ENCODE measurements at places on chromosomes 7 and 10.

DNA sequence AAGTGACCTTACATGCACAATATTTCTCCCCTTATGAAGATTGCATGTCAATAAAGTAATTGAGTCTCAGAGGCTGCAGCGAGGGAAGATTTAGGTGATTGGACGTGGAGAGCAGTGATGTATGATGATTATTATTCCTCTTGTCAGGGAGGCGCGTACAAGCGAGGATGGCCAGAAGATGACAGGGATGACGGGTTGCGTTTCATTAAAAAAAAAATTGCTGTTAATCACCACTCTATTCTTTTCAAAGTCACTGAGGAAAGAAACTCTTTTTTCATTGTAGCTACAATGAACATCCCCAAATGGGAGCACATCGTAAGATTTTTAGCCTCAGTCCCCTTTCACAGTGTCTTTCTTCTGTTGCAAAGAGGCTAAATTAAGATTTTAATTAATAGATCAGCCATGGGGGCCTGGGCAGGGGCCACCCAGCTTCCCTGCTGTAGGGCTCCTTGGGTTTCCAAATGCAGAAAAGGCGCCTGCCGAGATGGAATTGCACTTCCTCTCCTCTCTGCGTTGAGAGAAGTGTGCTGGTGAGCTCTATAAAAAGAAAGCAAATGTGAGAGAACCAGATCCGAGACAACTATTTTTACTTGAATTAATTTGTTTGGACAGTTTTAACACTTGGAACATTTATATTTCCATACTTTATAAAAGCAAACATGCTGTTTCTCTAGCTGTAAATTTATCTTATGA, 998.1 kb downstream of the LRMDA start:
- no peak for DNase-seq

GRCh38 chr7:111292026-111292470, 201.1 kb downstream of the LRRN3 start:
- DNase-seq = no peak

GRCh38 chr10:6583447-6583846, 3.4 kb upstream of the PRKCQ start:
- no peak for DNase-seq

DNA sequence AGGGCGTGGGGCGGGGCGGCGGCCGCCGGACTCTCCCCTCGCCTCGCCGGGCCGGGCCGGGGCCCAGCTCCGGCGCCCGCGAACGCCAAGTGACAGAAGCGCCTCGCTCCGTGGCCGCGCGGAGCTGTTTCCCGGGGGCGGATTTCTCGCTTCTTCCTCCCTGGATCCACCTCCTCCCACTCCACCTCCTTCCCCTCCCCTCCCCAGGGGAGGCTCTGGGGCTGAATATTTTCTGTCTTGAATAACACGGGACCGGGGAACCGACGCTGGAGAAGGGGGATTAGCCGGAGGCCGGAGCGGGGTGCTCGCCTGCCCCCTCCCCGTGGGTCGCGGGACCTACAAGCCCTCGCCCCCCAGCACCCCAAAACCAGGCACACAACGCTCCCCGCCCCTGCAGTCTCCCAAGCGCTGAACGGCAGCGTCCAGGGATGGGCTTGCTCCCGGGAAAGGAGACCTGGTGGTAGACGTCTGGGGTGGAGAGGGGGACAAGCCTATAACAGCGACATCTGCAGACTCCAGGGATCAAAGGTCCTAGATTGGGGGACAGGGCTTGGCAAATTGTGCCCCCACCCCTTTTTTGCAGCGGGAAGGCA, at the start of gene ARHGAP21:
Gene ARHGAP21, minus strand, starts transcription at position 100 of the 593 bp plus-strand sequence. CDS start 1,988 bp downstream, outside the sequence.
- DNase-seq = no peak

DNA sequence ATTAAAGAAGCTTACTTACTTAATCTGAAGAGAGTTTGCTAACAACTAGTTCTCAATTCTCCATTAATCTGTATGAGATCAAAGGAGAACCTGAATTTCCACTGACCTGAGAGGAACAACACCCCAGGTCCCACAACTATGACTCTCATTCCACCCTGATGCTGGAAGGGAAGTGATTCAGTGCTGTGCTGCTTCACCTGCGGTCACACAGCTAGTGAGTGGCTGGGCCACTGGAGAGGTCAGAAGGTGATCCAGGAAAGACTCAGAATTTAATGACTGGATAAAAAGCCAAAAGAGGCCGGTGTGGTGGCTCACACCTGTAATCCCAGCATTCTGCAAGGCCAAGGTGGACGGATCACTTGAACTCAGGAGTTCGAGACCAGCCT, 23.6 kb downstream of the SORBS1 start:
- no peak for DNase-seq

DNA sequence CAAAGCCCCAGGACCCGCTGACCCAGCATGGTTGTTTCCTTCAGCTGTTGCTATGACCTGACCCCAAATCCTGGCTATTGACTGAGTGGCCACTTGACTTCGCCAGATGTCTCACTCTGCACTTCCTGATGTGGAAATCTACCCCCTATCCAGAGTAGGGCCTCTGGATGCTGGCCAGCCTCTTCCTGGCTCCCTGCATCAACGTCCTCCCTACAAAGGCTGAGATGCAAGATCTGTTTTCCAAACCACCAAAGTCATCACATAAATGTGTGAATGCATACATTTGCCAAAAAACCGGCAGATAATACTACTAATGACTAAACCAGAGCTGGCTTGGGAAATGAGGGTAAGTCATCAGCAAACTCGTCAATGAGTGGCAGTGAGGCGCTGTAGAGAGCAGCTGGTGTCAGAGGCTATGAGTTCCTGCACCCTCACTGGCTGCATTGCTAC, 70.4 kb downstream of the PYROXD2 start:
- no peak for DNase-seq

GRCh38 chr7:24692592-24692991, 64.7 kb downstream of the GSDME start:
- no peak for DNase-seq

DNA sequence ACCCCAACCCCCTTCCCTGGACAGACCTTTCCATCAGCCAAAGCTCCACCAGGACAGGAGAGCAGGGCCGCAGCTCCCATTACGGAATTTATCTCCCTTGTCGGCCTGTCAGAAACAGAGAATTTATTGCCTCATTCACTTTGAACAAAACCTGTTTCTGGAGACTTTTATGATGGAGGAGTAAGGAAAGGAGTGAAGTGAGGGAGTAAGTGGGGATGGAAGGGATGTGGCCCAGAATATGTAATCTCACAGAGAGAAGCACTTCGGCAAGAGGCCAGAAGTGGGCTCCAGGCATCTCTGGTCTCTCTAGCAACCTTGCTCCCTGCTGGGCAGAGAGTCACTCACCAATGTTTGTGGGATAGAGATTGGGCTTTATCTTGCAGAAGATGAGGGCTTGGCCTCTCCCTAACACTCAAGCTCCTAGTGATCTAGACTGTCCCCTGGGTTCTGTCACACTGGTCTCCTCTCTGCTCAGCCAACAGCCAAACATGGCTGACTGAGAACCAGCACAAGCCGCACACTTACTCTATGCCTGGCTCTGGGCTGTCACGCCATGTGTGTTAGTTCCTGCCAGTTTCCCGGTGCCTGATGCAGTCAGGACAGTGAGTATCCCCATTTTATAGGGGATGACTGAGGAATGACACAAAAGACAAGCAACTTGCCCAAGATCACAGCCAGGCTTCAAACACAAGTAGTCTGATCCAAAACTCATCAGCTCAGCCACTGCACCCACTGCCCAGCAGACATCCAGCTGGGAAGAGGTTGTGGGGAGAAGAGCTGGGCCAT, 149.4 kb upstream of the ZMIZ1 start:
- DNase-seq = peak; percentile 25

DNA sequence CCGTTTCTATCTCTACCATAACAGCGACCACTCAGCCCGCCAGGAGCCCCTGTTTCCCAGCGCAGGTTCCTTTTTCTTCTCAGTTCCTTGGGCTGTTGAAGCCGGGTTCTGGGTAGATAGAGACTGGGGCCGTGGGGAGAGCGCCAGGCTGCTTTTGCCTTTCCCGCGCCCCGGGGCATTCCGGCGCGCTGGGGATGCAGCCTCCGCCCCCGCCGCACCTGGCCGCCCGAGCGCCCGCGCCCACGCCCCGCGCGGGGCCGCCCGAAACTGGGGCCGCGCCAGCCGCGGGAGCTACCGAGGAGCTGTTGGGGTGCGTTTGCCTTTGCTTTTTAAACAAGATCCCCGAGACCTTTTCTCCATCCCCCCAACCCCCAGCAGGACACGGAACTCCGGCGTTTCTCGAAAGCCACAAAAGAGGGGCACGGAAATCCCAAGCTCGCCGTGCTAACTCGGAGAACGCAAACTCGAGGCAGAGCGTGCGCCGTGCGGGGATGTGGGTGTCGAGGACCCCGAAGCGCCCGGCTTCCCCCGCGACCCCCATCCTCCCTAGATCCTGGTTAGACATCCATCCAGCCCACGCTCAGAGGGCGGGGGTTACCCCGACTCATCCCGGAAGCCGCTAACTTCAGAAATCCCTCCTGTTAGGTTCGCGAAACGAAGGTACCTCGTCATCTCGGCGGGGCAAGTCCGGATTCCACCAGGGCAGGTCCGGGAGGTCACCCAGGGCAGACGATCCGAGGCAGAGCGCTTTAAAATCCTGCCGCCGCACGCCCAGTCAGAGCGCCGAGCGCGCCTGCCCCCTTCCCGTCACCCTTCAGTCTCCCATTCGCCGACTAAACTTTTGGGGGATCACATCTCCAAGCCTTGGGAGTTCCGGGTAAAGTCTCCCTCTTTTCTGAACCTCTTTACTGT, 1.0 kb downstream of the GRM8 start:
- peak; percentile 29 for DNase-seq

DNA sequence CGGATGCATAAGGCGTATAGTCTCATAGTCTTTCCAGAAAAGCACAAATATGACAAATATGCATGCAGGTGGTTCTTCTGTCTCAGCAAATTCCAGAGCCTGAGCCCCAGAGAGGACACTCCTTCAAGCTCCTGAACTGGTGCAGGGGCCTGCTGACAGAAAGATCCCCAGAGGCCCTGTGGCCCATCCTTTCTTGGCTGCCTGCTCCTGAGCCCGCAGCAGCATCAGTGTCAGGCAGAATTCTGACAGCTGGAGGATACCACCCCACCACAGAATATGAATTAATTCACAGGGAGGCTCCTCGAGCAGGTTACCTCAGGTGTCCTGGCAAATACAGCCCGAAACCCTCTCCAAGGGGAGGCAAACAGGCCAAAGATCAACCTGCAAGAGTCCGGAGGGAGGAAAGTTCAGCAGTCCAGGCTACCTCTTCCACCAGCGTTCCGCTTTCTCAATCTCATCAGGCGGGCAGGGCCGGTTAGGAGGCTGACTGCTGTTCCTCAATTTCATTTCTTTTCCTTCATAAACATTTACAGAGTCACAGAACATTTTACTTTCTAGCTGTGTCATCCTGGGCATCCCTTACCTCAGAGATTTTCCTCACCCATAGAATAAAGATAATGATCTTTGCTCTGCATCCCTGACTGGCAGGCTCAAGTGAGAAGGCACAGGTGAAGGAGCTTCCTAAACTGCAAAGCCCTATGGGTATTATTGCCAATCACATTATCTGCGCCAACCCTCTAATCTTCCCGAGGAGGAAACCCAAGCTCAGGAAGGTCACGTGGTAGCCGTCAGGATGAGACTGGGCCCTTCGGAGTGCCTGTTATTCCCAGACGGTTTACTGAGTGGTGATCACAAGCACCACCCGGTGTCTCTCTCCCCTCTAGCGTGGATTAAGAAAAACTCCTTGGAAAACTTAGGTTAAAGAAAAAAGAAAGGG, 1.4 kb downstream of the DNAJB12 start:
- no peak for DNase-seq

DNA sequence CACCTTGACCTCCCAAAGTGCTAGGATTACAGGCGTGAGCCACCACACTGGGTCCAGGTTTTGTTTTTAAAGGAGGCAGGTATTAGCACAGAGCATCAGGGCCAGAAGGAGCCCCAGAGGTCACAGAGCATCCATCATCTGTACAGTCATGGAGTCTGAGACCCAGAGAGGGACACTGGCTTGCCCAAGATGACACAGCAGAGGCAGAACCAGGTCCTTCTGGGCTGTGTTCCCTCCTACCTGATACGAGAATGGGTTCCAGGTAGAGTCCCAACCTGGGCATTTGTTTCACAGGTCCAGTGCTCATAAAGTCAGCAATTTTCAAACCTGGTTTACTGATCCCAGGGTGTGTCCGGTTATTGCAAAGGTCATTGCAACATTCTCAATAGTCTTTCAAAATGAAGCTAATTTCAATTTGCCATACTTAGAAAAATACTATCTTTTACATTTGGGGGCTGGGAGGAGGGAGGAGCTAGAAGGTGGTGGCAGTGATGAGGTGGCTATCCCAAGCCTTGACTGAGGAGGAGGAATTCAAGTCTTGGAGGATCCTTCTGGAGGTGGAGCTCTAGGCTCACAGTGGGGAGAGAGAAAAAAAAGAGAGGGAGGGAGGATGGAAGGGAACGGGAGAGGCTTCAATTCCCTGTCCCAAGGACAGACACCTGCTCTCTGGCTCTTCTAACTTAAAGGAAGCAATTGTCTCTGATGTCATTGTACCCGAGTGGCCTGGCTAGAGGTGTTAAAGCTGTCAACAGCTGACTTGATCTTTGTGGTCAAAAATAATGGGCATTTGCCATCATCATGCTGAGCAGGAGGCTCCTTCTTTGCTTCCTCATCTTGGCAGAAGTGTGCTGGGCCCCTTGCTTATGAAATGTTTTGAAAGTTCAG, 8.1 kb downstream of the MXI1 start:
- DNase-seq = no peak

- DNase-seq = no peak
Observed at GRCh38 chr7:7212612-7213011, 30.3 kb downstream of the C1GALT1 start.

- DNase-seq = no peak
Observed at GRCh38 chr7:142864980-142865747, 10.3 kb downstream of the EPHB6 start.

GRCh38 chr10:63713191-63714144, 192.3 kb downstream of the REEP3 start:
- peak; percentile 27 for DNase-seq

DNA sequence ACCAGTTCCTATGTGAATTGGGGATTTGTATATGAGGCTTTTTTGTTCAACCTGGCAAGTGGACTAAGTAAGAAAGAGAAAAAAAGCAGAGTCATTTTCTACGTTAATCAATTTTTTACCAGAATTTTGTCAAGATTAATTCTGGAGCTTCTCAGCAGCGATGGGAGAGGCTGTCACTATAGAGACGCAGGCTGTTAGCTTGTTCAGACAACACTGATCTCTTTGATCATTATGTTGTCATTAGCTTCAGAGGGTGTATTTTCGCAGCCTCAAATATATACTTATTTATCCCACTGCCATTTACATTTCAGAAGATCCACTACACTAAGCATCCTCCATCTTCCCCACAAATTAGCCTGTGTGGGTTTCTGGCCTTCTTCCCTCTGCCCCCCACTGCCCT, 196.7 kb upstream of the PFKP start:
- no peak for DNase-seq

GRCh38 chr7:44219371-44220045, 18.7 kb downstream of the YKT6 start:
- no peak for DNase-seq

GRCh38 chr7:157905651-157906461, 569.1 kb downstream of the DNAJB6 start:
- DNase-seq = no peak

- DNase-seq = peak; percentile 70
Observed at GRCh38 chr10:86688398-86688921, 20.1 kb downstream of the LDB3 start.

GRCh38 chr7:108093341-108093740, 36.8 kb downstream of the LAMB4 start:
- no peak for DNase-seq

GRCh38 chr10:10891124-10892082, 126.3 kb upstream of the CELF2 start:
- peak; percentile 57 for DNase-seq

Measured in nephron progenitor cell (in vitro differentiated cells).